ENCODE measurements at places on chromosomes 1 and 21. TPM values are rescaled to one million over a fixed set of nuclear protein-coding genes. Genes with fewer than 3 reads are reported as not detected.

Gene IFI44L
- 0.56 TPM for total RNA-seq

Gene CD84
- not detected for total RNA-seq

Gene C1QB
- total RNA-seq = not detected

Gene GJA4
- total RNA-seq = not detected

Gene PCAT6
- total RNA-seq = not detected

Gene PTPRU
- 16.8 TPM for total RNA-seq

Gene AGPAT3
- total RNA-seq = 66.9 TPM

Gene CAMK2N1
- 33.8 TPM for total RNA-seq

Gene ADPRS
- total RNA-seq = 72.0 TPM

Gene MPZ
- not detected for total RNA-seq

All from SJSA1 (cell line).